ENCODE measurements at places on chromosomes 4 and X.

DNA sequence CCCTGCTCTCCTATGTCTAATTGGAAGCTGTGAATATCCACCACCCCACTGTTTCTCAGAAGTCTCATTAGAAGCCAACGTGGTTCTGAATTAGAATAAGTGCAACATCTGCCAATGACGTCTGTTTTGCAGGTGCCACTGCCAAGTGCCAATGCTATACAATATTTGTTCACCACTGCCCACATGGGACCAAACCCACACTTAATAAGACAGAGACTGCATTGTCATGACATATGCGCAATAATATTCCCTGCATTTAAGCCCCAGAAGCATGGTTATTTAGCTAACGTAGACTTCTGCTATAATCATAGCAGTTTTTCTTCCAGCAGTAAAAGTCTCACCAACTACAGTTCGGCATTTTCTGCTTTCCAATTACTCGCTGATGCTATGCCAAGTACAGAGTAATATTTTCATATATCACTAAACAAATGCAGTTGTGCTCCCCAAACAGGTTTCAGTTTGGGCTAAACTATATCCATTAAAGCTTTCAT, 262.5 kb upstream of the PCDH18 start:
- DNase-seq = no peak

- no peak for DNase-seq
Observed at GRCh38 chr4:182875453-182876405, 41.5 kb downstream of the DCTD start.

- DNase-seq = no peak
Observed at GRCh38 chr4:80967346-80967745, 63.2 kb upstream of the BMP3 start.

GRCh38 chr4:76569706-76570105, 134.7 kb downstream of the SHROOM3 start:
- no peak for DNase-seq

GRCh38 chr4:41418444-41418843, 119.5 kb upstream of the LIMCH1 start:
- DNase-seq = no peak

- DNase-seq = no peak
Observed at GRCh38 chrX:71106427-71106826, at the start of gene CXorf65. Gene CXorf65 (minus strand): TSS chrX:71106740. CDS start chrX:71106556, 184 bp downstream.

DNA sequence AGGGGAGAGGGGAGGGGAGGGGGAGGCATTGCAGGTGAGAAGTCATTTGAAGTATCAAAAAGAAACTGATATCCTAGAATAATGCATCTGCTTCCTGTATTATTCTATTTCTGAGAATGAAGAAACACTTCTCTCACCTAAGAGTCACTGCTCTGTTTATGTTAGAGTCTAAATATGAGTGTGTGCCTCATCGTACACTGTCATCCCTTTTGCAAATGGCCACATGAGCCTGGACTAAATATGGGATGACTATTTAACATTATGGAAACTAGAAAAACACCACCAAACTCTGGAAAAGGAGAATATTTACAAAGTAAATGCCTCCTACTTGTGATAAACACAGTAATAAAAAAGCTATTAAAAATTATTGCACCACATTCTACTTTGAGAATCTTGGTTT, 146.4 kb upstream of the NOCT start:
- DNase-seq = no peak

GRCh38 chr4:54661169-54661568, 3.4 kb downstream of the KIT start:
- no peak for DNase-seq

DNA sequence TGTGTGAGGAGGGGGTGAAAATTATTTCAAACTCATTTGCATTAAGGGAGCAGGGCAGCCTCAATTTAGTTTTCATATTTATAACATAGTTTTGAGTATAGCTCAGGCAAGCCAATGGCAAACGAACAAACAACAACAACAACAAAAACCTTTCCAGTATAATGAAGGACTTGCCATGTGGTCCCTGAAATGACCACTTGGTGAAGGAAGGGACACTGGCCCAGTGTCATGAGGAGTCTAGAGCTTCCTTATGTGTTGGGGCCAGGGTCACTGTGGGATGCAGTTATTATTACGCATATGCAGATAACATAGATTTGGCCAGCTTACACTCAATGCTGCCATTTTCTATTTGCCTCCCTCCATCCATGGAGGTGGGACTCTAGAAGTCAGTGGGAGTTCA, 23.3 kb downstream of the NKX3-2 start:
- no peak for DNase-seq

- DNase-seq = no peak
Observed at GRCh38 chr4:152209772-152210493, 326.0 kb downstream of the FBXW7 start.

DNA sequence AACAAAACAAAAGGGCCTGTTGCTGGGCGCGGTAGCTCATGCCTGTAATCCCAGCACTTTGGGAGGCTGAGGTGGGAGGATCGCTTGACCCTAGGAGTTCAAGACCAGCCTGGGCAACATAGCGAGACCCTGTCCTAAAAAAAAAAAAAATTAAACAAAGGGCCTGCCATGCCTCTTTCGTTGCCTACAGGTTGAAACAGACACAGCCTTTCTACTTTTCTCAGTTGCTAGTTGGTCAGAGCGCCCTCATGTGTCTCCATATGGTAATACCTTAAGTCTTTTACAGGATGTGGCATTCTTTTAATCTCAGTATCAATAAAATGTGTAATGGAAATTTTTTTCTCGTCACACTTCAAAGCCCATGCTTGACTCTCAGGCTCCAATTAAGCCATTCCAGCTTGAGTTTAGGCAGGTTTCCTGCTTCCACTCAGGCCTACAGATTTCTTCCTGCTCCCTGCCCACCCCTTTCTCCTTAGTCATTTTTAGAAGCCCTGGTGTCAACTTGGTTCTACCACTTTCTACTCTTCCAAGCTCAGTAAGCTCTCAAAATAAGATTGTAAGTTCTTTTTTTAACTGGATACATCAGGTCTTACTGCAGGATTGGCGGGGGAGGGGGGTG, 4.6 kb upstream of the SOWAHD start:
- DNase-seq = no peak

DNA sequence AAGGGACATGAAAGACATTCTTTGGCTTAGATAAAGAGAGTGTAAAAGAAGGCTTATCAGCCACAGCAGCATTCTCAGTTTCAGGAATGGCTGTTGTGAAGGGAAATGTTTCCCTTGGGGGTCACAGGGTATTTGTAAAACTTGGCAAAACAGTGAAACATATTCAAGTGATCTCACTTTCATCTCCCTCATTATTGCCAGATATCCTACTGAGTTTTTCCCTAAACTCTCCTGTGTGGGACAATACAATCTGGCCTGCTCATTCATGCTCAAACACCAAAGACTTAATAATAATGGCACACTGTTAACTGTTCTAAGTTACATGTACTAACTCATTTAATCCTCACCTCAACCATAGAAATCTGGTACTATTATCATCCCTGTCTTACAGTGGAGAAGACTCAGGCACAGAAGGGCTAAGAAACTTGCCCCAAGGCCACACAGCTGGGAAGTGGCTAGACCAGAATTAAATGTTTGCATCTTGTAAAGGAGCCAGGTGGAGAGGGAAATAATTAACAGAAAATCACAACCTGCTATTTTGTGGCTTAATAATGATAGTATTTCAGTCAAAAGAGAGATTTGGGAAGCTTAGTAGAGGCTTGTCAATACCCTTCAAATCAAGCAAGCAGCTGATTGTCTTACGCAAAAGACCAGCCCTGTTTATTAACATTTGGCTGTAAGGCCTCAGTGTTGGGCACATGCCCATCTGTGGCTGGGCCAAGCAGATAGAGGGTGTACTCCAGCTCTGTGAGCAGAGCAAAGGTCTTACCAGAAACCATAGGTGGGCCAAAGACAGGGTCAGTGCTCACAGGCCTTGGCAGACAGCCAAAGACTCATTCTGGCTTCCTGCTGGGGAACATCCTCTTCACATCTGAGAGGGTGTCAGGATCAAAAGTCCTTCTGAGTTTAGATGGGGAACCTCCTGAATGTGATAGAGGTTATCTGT, 17.3 kb downstream of the SMPX start:
- no peak for DNase-seq

GRCh38 chr4:7737268-7737645, 202.4 kb downstream of the AFAP1 start:
- no peak for DNase-seq

- DNase-seq = no peak
Observed at GRCh38 chr4:136731025-136731424, 801.3 kb downstream of the PCDH18 start.

DNA sequence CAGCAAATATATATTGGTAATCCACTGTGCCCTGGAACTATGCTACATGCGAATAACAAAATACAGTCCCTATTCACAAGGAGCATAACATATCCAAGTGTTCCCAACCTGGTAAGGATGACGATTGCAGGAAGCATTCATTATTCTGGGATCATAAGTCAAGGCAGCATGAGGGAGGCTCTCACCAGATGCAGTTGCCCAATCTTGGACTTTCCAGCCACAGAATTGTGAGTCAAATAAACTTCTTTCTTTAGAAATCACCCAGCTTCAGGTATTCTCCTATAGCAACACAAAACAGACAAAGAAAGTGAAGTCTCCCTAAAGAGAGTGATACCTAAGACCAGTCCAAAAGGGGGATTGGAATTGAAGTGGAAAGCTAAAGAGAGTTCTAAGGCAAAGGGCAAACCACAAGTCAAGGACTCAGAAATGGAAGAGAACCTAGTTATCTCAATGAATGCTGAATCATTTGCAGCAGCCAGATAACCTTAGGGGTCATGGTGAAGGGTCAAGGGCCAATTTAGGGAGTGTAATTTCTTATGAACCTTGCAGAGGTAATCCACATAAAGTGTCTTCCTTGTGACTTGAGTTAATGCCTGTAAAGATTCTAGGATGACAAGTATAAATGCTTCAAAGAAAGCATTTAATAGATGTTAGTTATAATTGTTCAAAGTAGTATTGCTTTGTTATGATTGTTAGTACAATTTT, 103.1 kb upstream of the PCDH7 start:
- DNase-seq = no peak

All from stimulated activated CD8-positive, alpha-beta memory T cell treated with anti-CD3 and anti-CD28 coated beads, Interleukin-7, amount 100 ng/mL, for 24 hours (primary cell).